Ascending aorta (tissue), 2 donors: ENCODE measurements at places on chromosomes 1 and 21.

- H3K36me3 ChIP-seq: no peaks in the 10 kb centered on the region
- no peak overlapping the region for H3K4me3 ChIP-seq
- no peak for DNase-seq
- H3K27me3 ChIP-seq: no peaks in the 10 kb centered on the region
- no peaks in the 10 kb centered on the region for H3K4me1 ChIP-seq
Measured at GRCh38 chr1:81186261-81186660, 614.5 kb upstream of the ADGRL2 start.

DNA sequence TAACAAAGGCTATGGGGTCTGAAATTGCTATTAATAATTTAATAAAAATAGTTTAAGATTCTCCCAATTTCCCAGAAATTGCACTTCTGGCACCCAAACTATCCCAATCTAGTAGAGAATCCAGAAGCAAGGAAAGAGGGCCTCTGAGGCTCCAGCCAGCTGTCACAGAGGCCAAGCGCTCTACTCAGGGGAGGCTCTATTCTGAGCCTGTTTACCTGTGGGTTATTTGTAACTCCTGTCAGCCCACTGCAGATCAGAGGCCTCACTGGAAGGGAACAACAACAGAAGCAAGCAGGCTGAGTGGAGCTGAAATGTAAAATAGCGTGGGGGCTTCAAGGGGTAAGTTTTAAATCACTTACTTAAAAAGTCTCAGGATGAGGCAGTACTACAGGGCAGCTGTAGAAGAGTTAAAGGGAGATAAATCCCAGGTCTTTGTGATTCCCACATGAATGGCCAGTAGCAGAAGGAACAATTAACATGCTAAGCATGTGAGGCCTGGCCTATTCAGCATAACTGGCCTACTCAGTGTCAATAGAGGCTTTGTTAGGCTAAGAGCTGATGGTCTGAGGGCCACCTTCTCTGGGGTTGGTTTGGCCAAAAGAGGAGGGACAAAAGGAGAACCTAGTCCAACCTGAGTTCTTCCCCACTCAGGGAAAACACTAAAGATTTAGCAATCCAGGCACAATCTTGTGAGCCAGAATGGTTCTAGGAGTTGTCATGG, 12.8 kb downstream of the ZNF687 start:
- H3K4me3 ChIP-seq: no peak overlapping the region
- no peak for DNase-seq
- H3K27ac ChIP-seq: no peak overlapping the region

- H3K27me3 ChIP-seq: no peaks in the 10 kb centered on the region
- no peaks in the 10 kb centered on the region for H3K36me3 ChIP-seq
- DNase-seq: no peak
Measured at GRCh38 chr21:42377211-42377950, 11.0 kb upstream of the TFF1 start.

- H3K4me3 ChIP-seq: no peak overlapping the region
- H3K27me3 ChIP-seq: no peaks in the 10 kb centered on the region
- no peak overlapping the region for H3K27ac ChIP-seq
- H3K36me3 ChIP-seq: no peaks in the 10 kb centered on the region
- H3K4me1 ChIP-seq: no peaks in the 10 kb centered on the region
Measured at GRCh38 chr1:182795563-182796228, 6.1 kb downstream of the NPL start.

GRCh38 chr21:46223217-46223616, 5.4 kb downstream of the LSS start:
- H3K4me1 ChIP-seq: peaks cover 11% of the 10 kb centered on the region
- H3K4me3 ChIP-seq: no peak overlapping the region
- H3K36me3 ChIP-seq: peaks cover 28% of the 10 kb centered on the region
- H3K27ac ChIP-seq: no peak overlapping the region
- no peaks in the 10 kb centered on the region for H3K27me3 ChIP-seq
- no peak for DNase-seq

DNA sequence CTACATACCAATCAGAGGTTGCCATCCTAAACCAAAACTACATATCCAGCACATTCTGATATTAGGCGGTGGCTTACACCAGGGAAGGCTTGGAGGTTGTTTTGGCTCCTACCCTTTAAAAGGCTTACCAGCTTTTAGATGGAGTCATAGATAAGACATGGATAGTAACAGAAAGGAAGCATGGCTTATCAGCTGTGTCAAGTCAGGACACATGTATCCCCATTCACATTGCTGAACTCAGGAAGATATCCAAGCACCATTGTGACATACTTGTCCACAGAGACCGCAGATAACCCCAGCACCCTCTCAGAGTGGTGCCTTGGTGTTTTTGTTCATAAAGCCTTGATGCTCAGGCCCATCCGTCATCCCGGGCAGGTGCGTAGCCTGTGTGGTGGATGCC, 39.7 kb downstream of the ADARB1 start:
- DNase-seq: no peak
- no peak overlapping the region for H3K27ac ChIP-seq
- H3K36me3 ChIP-seq: peaks cover 6% of the 10 kb centered on the region
- no peaks in the 10 kb centered on the region for H3K27me3 ChIP-seq
